ENCODE measurements at places on chromosomes 2 and 18.

DNA sequence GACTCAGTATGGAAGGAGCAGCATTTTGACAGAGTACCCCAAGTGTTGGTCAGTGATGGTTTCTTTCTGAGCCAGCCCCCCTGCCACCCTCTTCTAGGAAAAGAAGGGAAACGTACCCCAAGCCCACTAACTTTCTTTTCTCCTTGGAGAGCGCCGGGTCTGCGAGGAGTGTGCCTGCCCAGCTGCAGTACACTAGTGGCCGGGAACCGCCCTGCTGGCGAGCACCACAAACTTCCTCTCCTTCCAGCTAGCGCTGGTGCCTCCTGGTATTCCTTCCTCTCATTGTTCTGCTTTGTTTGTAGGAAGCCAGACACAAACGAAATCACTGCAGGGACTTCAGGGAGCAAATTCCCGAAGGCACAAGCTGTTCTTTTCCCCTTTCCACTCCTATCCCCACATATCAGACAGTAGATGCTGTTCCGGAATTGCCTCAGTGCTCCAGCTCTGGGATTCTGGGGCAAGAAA lies 1.8 kb downstream of the CCDC85A start:
- DNase-seq = no peak

- no peak for DNase-seq
These were observed 1.2 kb downstream of the SLC35F5 start for GRCh38 chr2:113755035-113755834.

GRCh38 chr2:216830346-216830745 lies 29.5 kb downstream of the TNP1 start:
- DNase-seq = no peak

DNA sequence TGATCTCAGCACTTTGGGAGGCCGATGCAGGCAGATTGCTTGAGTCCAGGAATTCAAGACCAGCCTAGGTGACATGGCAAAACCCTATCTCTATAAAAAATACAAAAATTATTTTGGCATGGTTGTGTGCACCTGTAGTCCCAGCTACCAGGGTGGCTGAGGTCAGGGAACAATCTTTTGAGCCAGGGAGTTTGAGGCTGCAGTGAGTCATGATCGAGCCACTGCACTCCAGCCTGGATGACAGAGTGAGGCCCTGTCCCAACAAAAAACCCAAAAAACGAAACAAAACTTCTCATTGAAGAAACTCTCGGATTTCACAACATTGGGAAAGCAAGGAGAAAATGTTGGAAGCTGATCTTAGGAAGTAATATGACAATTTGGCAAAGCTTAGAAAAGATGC lies 317.3 kb upstream of the MGAT5 start:
- no peak for DNase-seq

DNA sequence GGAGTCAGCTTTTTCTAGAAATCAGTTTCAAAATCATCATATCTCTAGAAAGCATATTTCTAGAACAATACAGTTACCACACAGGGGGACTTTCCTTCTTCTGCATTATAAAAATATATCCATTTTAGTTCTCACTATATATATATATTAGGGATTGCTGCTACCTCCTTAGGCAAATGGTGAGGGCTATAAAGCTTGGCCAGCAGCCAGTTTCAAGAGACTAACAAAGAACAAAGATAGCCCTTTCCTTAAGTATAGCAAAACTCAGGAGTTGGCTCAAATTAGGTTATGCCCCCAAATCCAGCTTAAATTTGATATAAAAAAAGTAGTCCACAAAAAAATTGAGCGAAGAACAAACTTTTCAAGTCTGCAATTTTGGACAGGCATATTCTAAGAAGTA lies 70.0 kb downstream of the EIF2AK3 start:
- no peak for DNase-seq

GRCh38 chr2:183487326-183487725 lies 363.1 kb downstream of the NUP35 start:
- DNase-seq = no peak

DNA sequence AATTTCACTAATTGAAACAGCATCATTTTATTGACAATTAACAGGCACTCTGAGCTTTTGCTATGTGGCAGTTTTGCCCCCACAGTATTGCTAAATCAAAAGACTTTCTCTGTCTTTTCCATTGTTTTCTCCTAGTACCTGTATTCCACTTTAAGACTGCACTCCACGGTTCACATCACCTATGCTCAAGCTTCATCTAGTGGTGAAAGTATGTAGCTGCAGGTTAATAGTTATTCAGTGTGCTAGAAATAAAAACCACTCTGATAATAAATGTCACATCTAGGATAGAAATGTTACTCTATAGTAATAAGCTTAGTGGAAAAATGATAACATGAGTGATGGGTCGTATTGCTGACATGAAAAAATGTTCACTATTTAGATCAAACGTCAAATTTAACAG lies 24.6 kb downstream of the ARL6IP6 start:
- DNase-seq = no peak

- no peak for DNase-seq
These were observed 247.6 kb downstream of the DLGAP1 start for GRCh38 chr18:4207383-4207985.
